Tibial artery (tissue), 4 donors: ENCODE measurements at places on chromosomes 16 and 17.

DNA sequence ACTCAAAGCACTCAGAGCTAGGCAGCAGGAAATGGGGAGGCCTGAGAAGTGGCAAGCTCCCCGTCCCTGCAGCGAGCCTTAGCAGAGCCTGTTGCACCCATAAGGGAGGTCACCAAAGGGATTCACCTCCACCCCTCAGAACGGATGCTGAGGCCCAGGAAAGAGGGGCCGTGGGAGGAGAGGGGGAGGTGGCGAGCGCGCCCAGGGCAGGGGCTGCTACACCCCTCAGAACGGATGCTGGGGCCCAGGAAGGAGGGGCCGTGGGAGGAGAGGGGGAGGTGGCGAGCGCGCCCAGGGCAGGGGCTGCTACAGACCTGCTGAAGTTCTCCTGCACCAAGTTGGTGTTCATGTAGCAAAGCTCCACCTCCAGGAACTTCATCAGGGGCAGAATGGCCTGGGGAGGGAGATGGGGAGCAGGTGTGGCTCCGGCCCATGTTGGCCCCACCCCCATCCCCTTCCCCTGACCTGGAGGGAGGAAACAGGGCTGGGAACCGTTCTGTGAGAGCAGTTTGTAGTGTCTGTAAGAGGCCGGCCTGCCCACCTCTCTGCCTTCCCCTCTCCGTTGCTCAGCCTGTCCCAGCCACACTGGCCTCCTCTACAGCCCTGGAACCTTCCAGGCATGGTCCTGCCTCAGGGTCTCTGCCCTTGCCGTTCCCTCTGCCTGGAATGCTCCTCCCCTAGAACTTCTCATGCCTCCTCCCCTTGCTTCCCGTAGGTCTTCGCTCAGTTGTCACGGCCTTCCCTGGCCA, 11.4 kb downstream of the UNC13D start:
- no peak for DNase-seq

- DNase-seq, result peak; percentile 80
These were observed 1.1 kb downstream of the SPECC1 start for GRCh38 chr17:20010099-20010863.

GRCh38 chr17:40073454-40074174, 10.8 kb downstream of the THRA start:
- DNase-seq, result no peak

DNA sequence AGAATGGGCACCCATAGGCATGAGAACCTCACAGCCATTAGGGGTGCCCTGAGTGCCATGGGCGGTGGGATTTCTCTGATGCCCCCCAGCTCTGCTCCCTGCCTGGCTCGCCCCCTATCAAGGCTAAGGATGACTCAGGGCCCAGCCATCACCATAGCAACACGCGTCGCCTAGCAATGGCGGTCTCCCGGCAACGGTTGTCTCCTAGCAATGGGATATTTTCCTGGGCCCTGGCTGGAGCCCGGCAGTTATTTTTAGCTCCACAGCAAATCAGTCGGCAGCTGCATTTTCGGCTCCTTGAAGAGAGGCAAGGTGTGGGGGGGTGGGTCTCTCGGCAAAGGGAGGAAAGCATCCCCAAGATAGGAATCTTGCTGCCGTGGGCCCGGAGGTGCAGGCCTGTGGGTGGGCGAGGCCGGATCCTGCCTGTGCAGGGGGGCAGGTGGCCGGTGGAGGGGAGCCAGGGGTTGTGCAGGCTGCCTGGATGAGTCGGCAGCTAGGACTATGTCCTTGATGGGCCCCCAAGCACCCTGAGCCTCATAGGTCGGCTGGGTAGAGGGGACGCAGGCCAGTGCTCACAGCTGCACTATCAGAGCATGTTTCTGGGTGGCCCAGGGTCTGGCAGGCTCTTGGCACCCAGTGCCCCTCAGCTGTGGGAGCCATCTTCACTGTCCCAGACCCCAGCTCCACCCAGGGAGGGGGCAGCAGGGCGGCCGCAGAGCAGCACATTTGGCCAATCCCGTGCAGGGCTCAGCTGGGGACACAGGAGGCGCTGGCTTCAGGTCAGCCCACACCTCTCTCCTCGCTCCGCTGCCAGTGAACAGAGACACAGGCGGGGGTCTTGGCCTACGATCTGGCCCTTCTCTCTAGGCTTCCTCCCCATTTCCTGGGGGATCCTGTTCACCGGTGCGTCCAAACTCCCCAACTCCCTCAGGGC, 4.2 kb upstream of the FBXL16 start:
- DNase-seq, result no peak

GRCh38 chr16:23827057-23827456, 8.7 kb upstream of the PRKCB start:
- no peak for DNase-seq

DNA sequence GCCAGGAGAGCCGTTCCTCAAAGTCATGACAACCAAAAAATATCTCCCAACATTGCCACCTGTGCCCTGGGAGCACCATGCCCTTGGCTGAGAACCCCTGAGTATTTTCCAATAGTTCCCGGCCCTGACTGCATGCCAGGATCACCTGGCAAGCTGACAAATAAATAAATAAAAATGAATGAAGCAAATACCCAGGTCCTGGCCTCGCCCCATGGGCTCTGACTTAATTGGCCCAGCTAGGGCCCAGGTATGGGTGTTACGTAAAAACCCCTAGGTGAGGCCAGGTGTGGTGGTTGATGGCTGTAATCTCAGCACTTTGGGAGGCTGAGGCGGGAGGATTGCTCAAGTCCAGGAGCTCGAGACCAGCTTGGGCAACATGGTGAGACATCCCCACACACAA, 2.7 kb upstream of the C16orf74 start:
- no peak for DNase-seq

- no peak for DNase-seq
These were observed 10.4 kb upstream of the NLRC3 start for GRCh38 chr16:3587547-3588110.
